Panc1 (cell line): ENCODE measurements at places on chromosomes 12 and 14. TPM values are rescaled to one million over a fixed set of nuclear protein-coding genes. Genes with fewer than 3 reads are reported as not detected.

- no peak overlapping the region for H3K4me3 ChIP-seq
- no peak overlapping the region for H3K27ac ChIP-seq
- no peak for DNase-seq
- no peaks in the 10 kb centered on the region for H3K27me3 ChIP-seq
- H3K4me1 ChIP-seq = no peaks in the 10 kb centered on the region
These were observed 236.0 kb downstream of the BCL11B start for GRCh38 chr14:99035712-99036610.

- H3K4me1 ChIP-seq = no peaks in the 10 kb centered on the region
- H3K4me3 ChIP-seq = no peak overlapping the region
- no peak for DNase-seq
- H3K27me3 ChIP-seq = no peaks in the 10 kb centered on the region
- H3K27ac ChIP-seq = no peak overlapping the region
These were observed 100.4 kb downstream of the TMTC3 start for GRCh38 chr12:88242571-88242925.

GRCh38 chr12:52312086-52312485 lies 9.1 kb downstream of the KRT83 start:
- H3K4me1 ChIP-seq = peaks cover 10% of the 10 kb centered on the region
- H3K36me3 ChIP-seq = no peaks in the 10 kb centered on the region

DNA sequence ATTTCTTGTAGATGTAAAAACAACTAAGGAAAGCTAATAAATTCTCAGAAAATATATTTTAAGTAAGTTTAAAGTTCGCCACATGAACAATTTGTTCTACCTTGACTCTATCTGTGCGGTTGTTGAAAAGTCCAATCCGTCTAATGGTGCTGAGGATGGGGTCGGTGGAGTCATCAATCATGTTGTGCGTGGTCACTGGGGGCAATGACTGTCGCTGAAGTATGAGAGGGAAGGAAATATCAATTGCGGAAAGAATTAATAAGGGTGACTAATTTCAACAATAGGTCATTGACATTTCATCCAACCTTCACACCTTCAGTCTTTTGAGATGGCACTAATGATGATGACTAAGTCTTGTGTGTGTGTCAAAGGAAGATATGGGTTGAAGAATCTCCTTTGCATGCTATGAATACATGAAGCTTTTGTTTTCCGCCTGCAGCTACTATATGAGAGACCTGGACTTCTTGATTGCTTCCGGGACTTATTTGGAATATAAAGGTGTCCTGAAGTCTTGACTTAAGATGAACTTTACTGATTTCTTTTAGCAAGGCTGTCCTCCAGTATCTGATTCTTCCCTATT lies 32.1 kb downstream of the SPX start:
- no peak for DNase-seq
- no peak overlapping the region for H3K4me3 ChIP-seq
- H3K36me3 ChIP-seq = no peaks in the 10 kb centered on the region
- no peaks in the 10 kb centered on the region for H3K27me3 ChIP-seq

DNA sequence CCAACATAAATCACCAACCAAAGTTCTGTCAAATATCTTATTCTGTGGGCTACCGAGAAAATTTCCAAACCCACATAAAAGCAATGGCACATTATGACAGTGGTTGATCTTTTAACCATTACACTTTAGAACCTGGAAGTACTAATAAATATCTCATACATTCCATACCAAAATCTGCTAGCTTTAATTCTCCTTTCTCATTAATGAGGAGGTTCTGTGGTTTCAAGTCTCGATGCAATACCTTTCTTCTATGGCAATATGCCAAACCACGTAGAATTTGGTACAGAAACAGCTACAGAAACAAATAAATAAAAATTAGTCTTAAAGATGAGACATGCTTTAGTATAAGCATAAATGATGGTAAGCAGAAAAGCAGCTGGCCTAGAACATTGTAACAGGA lies 100.7 kb downstream of the ELK3 start:
- no peak overlapping the region for H3K4me3 ChIP-seq
- DNase-seq = no peak
- no peaks in the 10 kb centered on the region for H3K27me3 ChIP-seq
- no peak overlapping the region for H3K27ac ChIP-seq
- no peaks in the 10 kb centered on the region for H3K4me1 ChIP-seq

- no peak overlapping the region for H3K4me3 ChIP-seq
- H3K4me1 ChIP-seq = no peaks in the 10 kb centered on the region
- H3K36me3 ChIP-seq = no peaks in the 10 kb centered on the region
- no peaks in the 10 kb centered on the region for H3K27me3 ChIP-seq
- H3K27ac ChIP-seq = no peak overlapping the region
- peak; percentile 79 for DNase-seq
These were observed 6.9 kb upstream of the ADCY6 start for GRCh38 chr12:48795550-48796455.

GRCh38 chr14:64338616-64339316 lies 44.6 kb upstream of the ESR2 start:
- peaks cover 9% of the 10 kb centered on the region for H3K4me1 ChIP-seq
- peak overlapping the region; percentile 78 for H3K4me3 ChIP-seq
- no peaks in the 10 kb centered on the region for H3K27me3 ChIP-seq
- peak; percentile 71 for DNase-seq
- no peaks in the 10 kb centered on the region; the same call in 1 of the 2 replicates for H3K36me3 ChIP-seq

GRCh38 chr12:123063535-123063934 lies 83.1 kb downstream of the ARL6IP4 start:
- H3K27ac ChIP-seq = 0 out of 2 replicates have a peak overlapping the region, but pooled peaks have one; percentile 51
- no peak for DNase-seq
- peaks cover 39% of the 10 kb centered on the region for H3K4me1 ChIP-seq
- no peaks in the 10 kb centered on the region for H3K27me3 ChIP-seq
- no peaks in the 10 kb centered on the region for H3K36me3 ChIP-seq

GRCh38 chr14:92655419-92656201 lies 92.8 kb downstream of the LGMN start:
- H3K4me1 ChIP-seq = no peaks in the 10 kb centered on the region
- no peaks in the 10 kb centered on the region for H3K27me3 ChIP-seq
- no peak overlapping the region for H3K4me3 ChIP-seq
- no peak for DNase-seq
- H3K36me3 ChIP-seq = no peaks in the 10 kb centered on the region

GRCh38 chr12:15928870-15929571 lies 17.9 kb downstream of the DERA start:
- no peak overlapping the region for H3K4me3 ChIP-seq
- no peak overlapping the region for H3K27ac ChIP-seq
- DNase-seq = no peak
- no peaks in the 10 kb centered on the region for H3K4me1 ChIP-seq
- no peaks in the 10 kb centered on the region for H3K36me3 ChIP-seq

DNA sequence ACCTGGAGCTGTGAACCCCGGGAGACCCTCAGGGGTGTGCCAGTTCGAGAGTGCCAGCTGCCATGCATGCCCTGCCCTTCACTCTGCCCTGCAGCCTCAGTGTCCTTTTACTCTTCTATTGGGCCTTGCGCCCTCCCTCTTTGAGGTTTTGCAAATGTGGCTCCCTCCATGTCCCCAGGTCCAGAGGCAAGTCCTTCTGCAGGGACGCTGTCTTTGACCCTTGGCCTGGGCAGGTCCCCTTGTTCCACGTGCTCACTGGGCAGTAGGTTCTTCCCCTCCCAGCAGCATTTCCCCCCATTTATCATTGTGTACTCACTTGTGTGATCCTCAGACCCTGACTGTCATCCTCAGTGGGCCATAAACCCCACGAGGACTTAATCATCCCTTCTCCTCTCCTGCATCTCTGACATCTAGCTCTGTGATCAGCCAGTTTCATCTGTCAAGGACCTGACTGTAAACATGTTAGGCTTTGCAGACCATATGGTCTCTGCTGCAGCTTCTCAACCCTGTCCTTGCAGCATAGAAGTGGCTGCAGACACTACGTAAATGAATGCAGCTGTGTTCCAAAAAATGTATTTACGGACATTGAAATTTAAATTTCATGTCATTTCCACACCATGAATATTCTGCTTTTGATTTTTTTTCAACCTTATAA lies 36.6 kb downstream of the TSPAN9 start:
- no peaks in the 10 kb centered on the region for H3K36me3 ChIP-seq
- H3K27ac ChIP-seq = no peak overlapping the region
- no peak for DNase-seq
- H3K4me3 ChIP-seq = no peak overlapping the region

GRCh38 chr14:73245480-73246325 lies 8.4 kb downstream of the PAPLN start:
- H3K36me3 ChIP-seq = no peaks in the 10 kb centered on the region
- H3K4me3 ChIP-seq = peak overlapping the region; percentile 53

GRCh38 chr14:103633391-103633790 lies 4.4 kb downstream of the KLC1 start:
- H3K27ac ChIP-seq = no peak overlapping the region
- peaks cover 3% of the 10 kb centered on the region for H3K36me3 ChIP-seq
- no peak for DNase-seq
- no peaks in the 10 kb centered on the region for H3K27me3 ChIP-seq
- H3K4me1 ChIP-seq = peaks cover 3% of the 10 kb centered on the region; the same call in 1 of the 2 replicates

DNA sequence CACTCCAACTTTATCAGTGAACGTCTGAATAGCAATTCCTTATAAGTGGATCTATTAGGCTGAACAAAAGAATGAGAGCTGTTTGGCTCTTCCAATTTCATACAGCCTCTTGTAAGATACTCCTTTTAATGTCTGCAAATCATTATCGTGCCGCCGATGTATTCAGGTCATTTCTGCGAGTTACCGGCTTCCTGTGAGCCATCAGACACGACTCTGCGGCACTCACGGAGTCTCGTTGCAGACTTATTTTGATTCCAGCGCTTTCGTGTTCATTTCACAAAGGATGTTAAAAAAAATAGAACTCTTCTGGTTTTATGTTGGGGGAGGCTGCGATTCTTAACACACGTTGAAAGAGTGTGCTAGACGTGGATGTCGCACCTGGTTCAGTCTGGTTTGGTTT lies 106.6 kb downstream of the GLT1D1 start:
- H3K4me1 ChIP-seq = no peaks in the 10 kb centered on the region
- H3K36me3 ChIP-seq = no peaks in the 10 kb centered on the region
- H3K4me3 ChIP-seq = no peak overlapping the region
- peaks cover 17% of the 10 kb centered on the region for H3K27me3 ChIP-seq
- DNase-seq = no peak

DNA sequence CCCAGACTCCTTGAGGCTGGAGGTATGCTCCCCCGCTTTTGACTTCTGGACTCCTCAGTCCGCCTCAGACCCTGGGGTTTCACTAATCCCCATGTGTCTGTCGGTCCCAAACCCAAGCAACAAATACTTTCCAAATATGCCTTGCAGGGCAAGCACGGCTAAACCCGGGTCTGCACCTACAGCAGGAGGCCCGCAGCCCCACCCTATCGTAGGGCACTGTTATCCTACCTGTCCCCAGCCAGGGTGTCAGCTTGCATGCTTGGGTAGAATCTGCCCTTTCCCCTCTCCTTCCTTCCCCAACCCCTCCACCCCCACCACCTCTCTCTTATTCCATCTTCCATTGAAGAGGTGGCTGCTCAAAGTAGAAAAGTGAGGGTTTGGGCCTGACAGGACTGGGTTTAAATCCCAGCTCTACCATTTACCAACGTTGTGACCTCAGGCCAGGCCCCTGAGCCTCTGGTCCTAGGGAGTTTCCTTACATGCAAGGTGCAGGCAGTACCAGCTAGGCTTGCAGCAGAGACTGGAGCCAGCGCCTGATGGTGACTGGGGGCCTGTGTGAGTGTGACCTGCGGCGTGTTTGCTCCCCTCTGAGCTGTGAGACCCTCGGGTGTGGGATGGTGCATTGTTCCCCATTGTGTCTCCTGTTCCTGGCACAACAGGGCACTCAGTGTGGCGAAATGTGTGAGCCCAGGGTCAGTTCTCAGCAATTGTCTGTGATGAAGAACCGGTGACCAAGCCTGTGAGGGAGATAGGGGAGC lies 11.2 kb upstream of the EML1 start:
- H3K4me1 ChIP-seq = 0 out of 2 replicates have a peak, but pooled peaks cover 3% of the 10 kb centered on the region
- H3K27ac ChIP-seq = no peak overlapping the region
- H3K27me3 ChIP-seq = no peaks in the 10 kb centered on the region
- DNase-seq = no peak
- H3K36me3 ChIP-seq = no peaks in the 10 kb centered on the region
- no peak overlapping the region for H3K4me3 ChIP-seq

DNA sequence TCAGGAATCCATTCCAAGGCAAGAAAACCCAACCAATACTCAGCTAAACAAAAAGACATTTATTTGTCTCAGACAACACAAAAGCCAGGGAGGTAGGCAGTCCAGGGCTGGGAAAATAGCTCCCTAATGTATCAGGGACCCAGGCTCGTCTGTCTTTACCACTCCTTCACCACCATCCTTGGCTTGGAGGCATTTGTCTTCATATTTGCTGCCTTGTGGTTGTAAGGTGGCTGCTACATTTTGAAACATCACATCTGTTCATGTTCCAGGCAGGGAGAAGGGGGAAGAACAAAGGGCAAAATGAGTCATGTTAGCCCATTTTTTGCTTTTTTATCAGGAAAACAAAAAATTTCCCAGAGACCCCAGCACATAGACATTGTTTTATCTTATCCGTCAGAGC lies 44.8 kb upstream of the PCED1B start:
- no peak for DNase-seq
- no peak overlapping the region for H3K27ac ChIP-seq
- H3K4me1 ChIP-seq = no peaks in the 10 kb centered on the region
- no peaks in the 10 kb centered on the region for H3K36me3 ChIP-seq
- no peak overlapping the region for H3K4me3 ChIP-seq

DNA sequence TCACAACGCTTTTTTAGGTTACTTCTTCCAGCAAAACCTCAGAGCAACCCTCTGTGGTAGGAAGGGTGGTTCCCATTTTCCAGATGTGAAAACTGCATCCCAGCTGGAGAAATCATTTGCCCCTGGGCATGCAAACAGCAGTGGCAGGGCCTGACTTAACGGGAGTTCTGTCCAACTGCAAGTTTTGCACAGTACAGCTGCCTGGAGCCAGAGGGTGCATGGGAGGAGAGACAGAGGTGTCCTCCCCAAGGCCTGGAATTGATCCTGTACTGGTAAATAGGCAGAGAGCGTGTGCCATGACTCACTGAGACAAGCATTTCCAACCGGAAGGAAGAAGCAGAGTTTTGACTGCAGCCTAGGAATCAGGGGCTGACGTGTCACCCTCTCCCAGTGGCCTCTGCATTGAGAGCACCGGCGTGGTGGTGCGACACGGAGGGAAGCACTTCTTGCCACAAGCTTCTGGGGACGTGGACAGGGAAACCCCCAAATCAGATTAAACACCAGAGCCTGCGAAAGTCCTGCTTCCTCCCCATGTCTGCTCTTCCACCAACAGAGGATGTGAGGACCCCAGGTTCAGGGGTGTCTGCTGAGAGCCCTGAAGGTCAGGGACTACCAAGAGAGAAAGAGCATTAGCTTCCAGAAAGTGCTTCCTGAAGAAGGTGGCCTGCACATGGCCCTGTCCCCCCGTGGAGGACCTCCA lies 19.0 kb upstream of the SERPINA4 start:
- no peaks in the 10 kb centered on the region for H3K36me3 ChIP-seq
- no peak overlapping the region for H3K4me3 ChIP-seq
- H3K27ac ChIP-seq = no peak overlapping the region
- no peaks in the 10 kb centered on the region for H3K4me1 ChIP-seq

XPOT gene
- total RNA-seq = 155 TPM

KCNA1 gene
- total RNA-seq = not detected

KRT4 gene
- 0.15 TPM for total RNA-seq

RAPGEF3 gene
- 5.8 TPM for total RNA-seq

ADCY6 gene
- 24.1 TPM for total RNA-seq

TTC6 gene
- total RNA-seq = 0.54 TPM

GLIPR1 gene
- 11.5 TPM for total RNA-seq
